ENCODE measurements at places on chromosomes 1 and 21.

DNA sequence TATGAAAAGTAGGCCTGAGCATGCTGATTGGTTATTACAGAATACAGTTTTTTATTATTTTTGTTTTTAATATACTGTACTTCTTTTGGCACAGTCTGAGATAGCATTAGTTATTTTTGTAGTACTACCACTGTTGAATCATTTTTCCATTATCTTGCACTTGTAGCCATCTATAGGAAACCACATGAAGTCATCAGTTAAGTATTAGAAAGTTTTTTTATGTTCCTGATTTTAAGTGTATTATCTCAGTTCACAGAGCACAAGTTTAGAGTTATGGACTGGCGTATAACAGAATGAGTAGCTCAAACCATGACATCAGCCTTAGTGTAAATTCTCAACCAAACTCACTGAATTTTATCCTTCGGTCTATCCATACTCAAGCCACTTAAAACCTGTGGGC, 22.8 kb downstream of the DHX9 start:
- no peak for DNase-seq

GRCh38 chr21:16455978-16456377, 726.2 kb downstream of the USP25 start:
- DNase-seq = no peak

- DNase-seq = no peak
Measured at GRCh38 chr1:67431869-67432578, 1.8 kb upstream of the SERBP1 start.

GRCh38 chr1:1402072-1402900, 3.2 kb upstream of the CCNL2 start:
- DNase-seq = no peak

DNA sequence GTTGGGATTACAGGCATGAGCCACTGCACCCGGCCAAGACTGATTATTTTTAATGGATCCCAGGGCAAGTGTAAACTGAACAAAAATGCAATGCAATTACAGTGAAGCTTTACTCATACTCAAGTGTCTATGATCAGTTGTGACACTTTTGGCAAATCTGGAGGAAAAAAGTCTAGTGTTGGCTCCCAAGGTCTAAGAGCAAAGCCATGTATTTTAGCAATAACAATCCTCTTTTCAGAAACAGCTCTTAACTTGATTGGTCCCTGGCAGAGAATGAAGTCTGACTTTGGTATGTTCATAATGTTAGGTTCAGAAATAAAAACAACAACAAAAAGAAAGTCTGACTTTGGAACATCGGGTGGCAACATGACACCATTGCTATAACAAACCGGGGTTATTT, 40.2 kb upstream of the C1orf53 start:
- no peak for DNase-seq

Measured in aorta (tissue), 5 donors.